ENCODE measurements at places on chromosomes 5 and 9.

GRCh38 chr5:142972064-142972570, 201.9 kb downstream of the ARHGAP26 start:
- DNase-seq = peak; percentile 31

- DNase-seq = no peak
Measured at GRCh38 chr9:8680658-8681057, 881.1 kb upstream of the DMAC1 start.

- no peak for DNase-seq
Measured at GRCh38 chr5:114265432-114266060, 96.3 kb upstream of the KCNN2 start.

DNA sequence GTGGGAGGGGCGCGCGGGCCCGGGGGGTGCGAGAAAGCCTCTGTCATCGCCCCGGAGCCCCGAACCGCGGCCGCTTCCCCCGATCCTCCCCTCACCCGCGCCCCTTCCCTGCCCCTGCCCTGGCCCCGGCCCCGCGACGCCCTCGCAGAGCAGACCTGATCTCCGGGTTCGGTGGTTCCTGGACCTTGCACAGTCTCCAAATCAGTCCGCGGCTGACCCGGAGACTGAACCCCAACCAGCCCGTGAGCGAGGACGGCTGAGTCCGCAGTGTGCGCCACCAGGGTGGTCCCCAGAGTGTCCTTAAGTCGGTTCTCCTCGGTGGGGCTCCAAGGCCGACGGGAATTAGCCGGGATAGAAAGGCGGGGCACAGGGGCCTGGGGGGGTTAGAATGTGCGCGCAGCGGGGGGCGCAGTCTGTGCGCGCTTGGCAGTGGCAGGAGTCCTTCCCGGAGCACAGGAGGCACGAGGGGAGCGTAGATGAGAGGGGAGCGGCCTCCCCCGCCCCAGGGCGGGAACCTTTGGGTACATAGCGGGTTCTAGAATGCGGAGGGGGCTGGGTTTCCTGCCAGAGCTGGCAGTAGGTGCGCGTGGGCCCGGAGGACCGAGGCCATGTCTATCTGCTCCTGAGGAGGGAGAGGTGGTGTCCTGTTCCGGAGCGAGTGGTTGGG, 779 bp downstream of the PKN3 start:
- peak; percentile 72 for DNase-seq

- peak; percentile 33 for DNase-seq
Measured at GRCh38 chr9:83511051-83511450, 27.1 kb downstream of the FRMD3 start.

DNA sequence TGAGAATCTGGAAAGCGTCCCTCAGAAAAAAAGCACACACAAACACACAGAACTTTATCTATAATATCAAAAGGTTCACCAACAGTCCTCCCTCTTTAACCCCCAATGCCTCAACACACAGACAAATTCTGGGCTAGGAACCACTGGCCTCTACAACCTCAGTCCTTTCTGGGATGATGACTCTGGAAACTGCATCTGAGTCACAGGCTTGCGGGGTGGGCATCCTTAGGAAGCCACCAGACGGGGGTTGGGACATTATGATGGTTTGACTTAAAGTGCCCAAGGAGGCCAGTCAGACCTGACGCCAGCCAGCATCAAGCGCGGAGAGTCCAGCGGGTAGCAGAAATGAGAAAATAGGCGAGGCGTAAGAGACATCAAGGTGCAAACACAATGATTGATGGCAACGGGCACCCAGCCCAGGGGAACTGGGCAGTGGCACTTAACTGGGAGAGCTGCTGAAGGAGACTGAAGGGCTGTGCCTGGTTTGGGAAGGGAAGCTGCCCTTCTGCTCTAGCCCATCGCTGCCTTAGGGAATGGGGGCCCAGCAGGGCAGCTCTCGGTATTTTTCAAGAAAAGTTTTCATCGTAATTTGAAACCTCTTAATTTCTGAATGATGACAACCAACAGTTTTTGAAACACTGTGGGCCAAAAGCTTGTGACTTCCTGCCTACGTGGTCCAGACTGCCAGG, 20.7 kb downstream of the SPRY4 start:
- DNase-seq = no peak

GRCh38 chr9:121249563-121249962, 18.4 kb upstream of the GSN start:
- peak; percentile 54 for DNase-seq

- no peak for DNase-seq
Measured at GRCh38 chr9:1775230-1775629, 239.9 kb upstream of the SMARCA2 start.

DNA sequence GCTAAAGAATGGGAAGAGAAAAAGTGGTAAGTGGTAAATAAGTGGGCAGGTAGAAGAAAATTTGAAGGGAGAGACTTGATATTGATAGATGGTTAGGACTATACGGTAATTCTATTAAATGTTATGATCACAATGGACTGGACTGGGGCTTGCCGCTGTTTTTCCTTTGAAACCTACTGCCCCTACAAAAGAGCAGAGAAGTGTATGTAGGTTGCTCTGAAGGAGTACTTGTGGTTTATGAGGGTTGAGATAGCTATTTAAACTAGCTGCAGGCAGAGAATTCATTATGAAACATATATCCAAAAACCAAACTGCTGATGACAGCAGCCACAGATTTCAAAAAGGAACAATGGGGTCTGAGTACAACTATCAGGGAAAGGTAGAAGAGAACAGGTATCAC, 16.8 kb upstream of the HK3 start:
- no peak for DNase-seq

- DNase-seq = peak; percentile 37
Measured at GRCh38 chr5:145347026-145347616, 488.0 kb downstream of the PRELID2 start.
